Naive thymus-derived CD4-positive, alpha-beta T cell (primary cell): ENCODE measurements at places on chromosomes 7 and 10.

GRCh38 chr10:25725917-25726716 lies 207.9 kb upstream of the MYO3A start:
- peak; percentile 31 for DNase-seq

- no peak for DNase-seq
Observed at GRCh38 chr7:107972075-107972482, 30.9 kb downstream of the LAMB1 start.

DNA sequence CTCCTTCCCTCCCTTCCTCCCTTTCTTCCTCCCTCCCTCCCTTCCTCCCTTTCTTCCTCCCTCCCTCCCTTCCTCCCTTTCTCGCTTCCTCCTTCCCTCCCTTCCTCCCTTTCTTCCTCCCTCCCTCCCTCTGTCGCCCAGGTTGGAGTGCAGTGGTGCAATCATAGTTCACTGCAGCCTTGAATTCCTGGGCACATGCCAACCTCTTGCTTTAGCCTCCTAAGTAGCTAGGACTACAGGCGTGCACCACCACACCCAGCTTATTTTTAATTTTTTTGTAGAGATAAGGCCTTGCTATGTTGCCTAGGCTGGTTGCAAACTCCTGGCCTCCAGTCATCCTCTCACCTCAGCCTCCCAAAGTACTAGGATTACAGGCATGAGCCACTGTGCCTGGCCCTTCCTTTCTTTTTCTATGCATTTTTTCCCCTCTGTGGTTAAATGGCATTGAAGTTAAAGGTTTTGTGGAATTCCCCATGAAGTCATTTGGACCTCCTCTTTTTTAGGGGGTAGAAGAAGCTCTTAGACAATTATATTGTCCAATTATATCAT lies 9.6 kb downstream of the KLHDC10 start:
- no peak for DNase-seq

DNA sequence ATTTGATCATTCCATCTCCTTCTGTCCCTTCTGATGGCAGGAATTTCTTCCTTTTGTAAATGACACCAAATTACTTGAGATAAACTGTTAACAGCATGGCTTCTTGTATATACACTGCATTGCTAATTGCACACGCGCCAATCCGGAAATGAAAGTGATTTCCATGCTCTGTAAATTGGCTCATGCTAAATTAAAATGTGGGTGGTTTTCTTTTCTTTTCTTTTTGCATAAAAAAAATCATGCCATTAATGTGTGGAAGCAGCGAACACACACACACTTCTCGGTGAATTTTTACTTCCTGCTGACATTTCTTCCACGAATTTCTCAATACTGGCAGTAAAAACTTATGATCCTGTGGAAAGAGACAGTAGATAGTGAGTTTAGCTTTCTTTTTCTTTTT lies 123.1 kb upstream of the CCDC6 start:
- no peak for DNase-seq

DNA sequence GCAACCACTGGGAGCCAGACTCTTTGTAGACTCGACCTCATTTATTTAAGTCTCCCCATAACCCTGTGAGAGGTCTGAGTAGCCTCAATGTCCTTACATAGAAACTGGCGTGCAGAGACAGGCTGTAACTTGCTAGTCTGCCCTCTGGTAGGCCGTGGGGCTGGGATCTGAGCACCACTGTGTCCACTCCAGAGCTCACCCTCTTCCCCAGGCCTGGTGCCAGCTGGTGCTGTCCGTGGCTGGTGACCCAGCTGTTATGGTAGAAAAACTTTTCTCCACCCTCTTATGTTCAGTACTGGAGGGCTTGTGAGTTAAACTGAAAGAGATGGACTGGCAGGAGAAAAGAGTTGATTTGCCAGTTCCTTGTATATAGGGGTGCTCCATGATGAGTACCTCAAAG lies 41.9 kb downstream of the ADAMTS14 start:
- no peak for DNase-seq

- DNase-seq, result no peak
Observed at GRCh38 chr10:127570036-127570435, 20.9 kb downstream of the NPS start.

GRCh38 chr7:138982204-138982623 lies 1.0 kb upstream of the KIAA1549 start:
- DNase-seq, result no peak

- DNase-seq, result no peak
Observed at GRCh38 chr7:148260599-148260998, 330.0 kb upstream of the C7orf33 start.

- DNase-seq, result no peak
Observed at GRCh38 chr10:46014206-46014605, 16.2 kb downstream of the NCOA4 start.

GRCh38 chr7:87111877-87112276 lies 40.4 kb upstream of the DMTF1 start:
- no peak for DNase-seq

- no peak for DNase-seq
Observed at GRCh38 chr10:11830836-11831519, 7.8 kb downstream of the PROSER2 start.

DNA sequence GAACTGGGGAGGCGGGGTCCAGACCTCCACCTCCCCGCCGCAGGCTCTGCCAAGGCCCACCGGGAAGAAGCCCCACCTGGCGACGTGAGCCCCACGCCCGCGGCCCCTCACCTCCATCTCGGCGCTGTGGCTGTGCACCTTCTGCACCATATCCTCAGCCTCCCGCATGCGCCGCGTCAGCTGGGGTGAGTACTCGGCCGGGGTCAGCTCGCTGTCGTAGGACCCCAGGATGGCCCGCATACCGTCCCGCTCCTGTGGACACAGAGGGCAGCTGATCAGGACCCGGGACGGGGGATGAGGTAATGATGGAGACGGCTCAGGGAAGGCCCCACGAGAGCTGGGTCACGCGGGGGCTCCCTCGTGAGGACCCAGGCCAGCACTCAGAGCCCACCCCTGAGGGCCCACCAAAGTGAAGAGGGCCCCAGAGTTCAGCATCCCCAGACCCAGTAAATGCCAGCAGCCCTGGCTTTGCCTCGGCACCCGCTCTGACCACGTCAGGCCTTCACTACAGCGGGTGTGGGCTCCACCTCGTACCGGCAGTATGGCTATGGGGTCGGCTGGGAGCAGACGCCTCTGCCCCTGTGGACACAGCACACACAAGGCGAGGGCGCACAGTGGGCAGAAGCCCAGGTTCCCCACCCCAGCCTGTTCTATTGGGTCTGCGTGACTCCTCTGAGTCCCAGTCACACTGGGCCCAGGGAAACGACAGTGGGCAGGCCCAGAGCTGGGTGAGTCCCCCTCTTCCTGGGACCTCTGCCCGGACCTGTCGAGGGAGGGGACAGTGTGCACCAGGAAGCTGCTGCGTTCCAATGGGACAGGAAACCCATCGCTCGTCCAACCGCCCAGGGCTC lies 218.1 kb downstream of the MAD1L1 start:
- DNase-seq, result no peak

- DNase-seq, result no peak
Observed at GRCh38 chr10:113610631-113611601, 52.9 kb downstream of the NRAP start.
